ENCODE measurements at places on chromosomes 7 and 10.

GRCh38 chr7:22651036-22651435, 76.0 kb upstream of the IL6 start:
- DNase-seq = no peak

DNA sequence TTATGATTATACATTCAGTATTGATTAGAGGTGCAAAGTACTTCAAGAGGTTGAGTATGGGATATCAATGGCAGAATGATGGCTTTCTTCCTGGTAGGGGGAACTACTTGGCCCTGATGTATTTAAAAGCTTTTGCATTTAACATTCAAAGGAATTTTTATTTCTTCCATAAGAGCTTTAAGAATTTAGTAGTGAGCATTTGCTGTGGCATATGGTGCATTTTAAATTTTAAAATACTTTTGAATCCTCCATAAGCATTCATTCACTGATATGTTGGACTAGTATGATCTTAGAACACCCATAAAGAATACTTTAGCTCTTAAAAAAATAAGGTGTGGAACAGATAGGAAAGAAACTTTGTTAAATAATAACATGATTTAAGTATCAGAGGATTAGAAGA, 191.9 kb upstream of the PPP1R3A start:
- no peak for DNase-seq

DNA sequence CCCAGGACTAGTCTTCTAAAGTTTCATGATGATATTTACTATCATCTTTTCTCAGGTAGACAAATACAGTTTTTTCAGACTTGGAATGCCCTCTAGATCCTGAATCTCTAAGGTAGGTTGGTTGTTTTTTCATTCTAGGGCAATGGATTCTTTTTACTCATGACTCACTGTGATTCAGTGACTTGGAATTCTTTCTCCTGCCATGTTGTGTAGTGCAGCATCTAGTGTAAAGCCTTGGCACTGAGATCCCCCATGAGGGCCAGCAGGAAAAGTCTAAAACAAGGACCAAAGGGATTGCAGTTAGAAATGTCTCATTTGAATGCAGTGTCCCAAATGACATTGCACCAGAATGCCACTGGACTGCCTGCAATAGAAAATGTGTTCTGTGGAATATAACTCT, 430.4 kb downstream of the NEBL start:
- DNase-seq = no peak

- no peak for DNase-seq
Observed at GRCh38 chr10:92571649-92572048, 2.2 kb downstream of the IDE start.

GRCh38 chr7:85833066-85833465, 646.2 kb upstream of the SEMA3D start:
- no peak for DNase-seq

DNA sequence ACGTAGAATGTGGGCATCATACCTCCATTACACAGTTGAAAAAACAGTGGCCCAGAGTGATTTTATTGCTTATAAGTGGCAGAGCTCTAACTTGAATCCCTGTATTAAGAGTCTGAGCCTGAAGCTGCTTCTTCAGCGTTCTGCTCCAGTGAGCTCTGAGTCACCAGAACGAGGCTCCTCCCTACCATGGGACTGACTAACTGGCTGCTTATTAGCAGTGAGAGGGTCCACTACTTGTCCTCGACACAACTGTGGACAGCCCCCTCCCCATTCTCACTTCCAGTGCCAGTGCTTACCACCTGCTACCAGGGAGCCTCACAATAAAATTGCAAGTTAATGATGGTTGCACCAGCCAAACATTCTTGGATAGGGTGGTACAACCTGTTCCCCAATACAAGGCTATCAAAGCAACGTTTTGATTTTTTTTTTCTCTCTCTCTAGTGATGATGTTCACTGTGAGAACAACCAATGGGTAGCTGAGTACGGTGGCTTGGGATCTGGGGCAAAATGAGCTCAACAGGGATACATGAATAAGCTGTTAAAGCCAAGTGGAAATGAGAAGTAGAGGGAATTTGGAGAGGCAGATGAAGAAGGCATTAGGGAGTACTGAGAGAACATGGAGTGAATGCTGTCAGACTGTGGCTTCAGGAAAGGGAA, 2.7 kb upstream of the NRG3 start:
- no peak for DNase-seq

DNA sequence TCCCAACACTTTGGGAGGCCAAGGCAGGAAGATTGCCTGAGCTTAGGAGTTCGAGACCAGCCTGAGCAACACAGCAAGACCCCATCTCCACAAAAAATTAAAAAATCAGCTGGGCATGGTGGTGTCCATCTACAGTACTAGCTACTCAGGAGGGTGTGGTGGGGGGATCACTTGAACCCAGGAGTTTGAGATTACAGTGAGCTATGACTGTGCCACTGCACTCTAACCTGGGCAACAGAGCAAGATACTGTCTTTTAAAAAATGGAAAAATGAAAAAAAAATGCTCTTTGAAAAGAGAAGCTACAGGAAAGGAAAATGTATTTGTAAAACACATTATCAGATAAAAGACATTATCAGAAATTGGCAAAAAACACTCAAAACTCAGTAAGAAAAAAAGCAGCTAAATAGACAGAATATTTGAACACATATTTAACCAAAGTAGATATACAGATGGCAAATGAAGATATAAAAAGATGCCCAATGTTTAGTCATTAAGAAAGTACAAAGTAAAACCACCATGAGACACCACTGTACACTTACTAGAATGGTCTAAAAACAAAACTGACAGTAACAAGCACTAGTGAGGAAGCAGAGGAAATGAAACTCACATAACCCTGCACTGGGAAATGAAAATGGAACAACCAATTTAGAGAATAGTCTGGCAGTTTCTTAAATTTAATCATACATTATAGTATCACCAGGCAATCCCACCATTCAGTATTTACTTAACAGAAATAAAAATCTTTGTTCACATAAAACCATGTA, 40.5 kb downstream of the NRBF2 start:
- no peak for DNase-seq

DNA sequence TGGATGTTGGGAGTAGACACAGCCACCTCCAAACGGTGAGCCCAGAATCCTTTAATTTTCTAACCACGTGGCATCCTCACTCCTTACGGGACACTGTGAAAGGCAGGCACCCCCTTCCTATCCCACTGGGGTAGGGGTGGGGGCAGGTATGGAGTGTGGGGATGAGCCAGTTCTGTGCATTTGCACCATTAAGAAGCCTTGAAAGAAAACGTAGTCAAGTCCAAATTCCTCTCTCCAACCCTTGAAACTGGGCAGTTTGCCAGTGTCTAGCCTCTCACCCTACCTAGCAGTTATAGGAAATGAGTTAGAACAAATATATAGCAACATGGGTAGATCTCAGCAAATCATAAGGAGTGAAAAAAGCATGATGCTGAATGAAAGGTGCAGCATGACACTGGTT, 92.4 kb upstream of the LEP start:
- no peak for DNase-seq

DNA sequence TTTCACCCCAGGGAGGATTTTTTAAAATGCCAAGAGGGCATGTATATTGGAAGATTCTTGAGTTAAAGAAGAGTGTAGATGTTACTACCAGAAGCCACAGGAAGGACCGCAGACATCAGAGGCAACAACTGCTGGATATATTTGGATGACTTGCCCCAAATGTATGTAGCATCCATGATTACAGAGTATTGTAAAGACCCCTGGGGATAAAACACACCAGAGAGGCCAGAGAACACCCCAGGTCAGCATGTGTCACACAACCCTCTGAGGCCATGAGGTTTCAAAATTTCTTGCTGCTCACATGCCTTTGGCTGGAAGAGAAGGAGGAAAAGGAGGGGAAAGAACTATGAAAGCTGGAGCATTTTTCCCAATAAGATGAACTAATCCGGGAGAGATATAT, 108.0 kb upstream of the LSM8 start:
- DNase-seq = no peak

DNA sequence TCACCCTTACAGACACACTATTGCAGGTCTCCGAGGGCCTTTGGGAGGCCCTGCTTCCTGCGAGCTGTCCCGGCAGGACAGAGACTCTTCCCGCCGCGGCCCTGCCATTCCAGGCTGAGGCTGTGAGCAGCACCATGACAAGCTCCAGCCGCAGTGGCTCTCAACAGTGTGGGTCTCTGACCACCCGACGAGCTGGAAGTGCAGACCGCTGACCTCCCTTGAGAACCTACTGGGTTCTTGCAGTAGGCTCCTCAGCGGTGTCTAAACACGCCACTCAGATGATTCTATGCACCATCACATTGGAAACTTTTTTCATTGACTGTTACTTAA, 303.4 kb downstream of the WDR37 start:
- no peak for DNase-seq

- no peak for DNase-seq
Observed at GRCh38 chr10:124419635-124420034, 912 bp upstream of the OAT start.

DNA sequence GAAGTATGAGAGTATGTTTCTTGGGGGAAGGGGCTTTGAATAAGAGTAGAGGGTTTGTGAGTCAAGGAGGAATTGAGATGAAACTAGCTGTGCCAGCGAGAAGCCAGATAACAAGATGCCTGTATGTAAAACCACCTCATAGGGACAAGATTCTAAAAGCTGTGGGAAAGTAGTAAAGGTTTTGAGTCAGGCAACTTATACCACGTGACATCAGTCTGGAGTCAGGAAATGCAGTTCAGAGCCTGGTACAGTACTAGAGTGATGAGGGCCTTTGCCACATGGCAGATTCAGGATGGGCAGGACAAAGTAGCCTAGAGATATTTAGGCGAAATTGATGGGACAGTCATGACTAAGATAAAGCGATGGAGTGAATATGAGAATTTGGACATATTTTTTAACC, 140.2 kb upstream of the PLXDC2 start:
- DNase-seq = no peak

GRCh38 chr7:153193144-153193595, 433.6 kb downstream of the ACTR3B start:
- DNase-seq = peak; percentile 69

DNA sequence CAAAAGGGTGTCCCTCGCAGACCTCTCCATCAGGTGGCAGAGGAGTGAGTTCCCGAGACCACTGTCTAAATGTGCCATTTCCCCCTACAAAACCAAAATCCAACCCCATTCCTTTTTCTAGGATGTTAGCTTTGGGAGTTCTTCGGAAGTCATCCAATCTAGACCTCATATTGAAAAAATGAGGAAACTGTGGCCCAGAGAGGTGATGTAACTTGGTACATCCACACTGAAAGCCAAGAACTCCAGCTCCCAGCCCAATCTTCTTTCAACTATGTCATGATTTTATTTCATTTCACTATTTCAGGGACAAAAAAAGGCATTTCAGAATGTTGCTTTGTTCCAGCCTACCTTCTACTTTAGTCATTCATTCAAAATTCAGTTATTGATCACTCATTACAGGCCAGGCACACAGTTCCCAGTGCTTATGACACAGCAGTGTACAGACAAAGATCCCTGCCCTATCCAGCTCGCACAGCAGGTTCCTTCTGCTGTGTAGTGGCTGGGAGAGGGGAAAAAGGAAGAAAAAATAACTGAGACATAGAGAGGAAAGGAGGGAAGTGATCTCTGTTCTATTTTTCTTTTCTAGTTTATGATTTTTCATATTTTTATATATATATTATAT, 35.8 kb downstream of the SCRN1 start:
- DNase-seq = no peak

- DNase-seq = no peak
Observed at GRCh38 chr10:59857049-59857448, 49.3 kb downstream of the CCDC6 start.

DNA sequence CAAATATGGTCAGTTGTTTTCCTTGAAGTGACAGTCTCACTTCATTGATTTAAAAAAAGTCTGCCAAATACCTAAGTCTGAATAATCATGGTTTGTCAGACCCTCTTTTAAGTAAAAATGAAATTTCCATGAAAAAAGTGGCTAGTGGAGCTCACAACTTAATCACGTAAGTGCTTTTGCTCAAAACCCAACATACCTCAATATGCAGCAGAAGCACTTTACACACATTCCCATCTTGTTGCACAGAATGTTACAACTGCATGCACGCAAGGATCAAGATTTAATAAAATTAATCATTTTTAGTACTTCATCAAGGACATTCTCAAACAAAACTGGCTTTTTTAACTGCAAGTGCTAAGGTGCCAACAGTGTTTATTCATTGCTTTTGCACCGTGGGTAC, 21.6 kb downstream of the EZH2 start:
- no peak for DNase-seq

GRCh38 chr10:130439766-130440165, 303.6 kb downstream of the GLRX3 start:
- DNase-seq = no peak

DNA sequence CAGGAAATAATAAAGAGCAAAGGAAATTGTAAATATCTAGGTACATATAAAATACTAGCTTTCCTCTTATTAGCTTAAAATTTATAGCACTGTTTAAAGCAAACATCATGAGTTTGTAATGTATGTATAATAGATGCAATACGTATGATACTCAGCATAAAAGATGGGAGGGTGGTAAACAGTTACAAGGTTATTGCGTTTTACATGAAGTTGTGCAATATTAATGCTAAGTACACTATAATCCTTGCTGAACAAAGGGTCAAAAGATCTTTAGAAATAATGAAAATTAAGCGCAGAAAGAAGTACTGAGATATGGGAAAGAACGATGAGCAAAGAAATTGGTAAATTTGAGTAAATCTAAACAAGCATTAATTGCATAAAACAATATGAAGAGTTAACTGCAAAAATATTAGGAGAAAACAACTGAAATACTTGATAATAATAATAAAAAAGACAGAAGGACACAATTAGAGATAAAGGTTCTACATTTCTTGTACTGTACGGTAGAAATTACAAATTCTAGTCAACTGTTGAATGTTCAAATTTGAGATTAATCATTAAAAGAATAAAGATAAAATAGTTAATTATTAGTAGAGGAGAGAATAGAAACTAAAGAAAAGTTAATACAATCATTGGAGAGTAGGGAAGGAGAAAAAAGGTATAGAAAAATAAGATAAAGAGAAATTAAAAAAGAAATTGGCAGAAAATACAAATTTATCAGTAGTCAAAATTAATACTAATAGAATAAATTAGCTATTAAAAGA, 17.9 kb downstream of the C10orf67 start:
- DNase-seq = no peak

- DNase-seq = no peak
Observed at GRCh38 chr10:112587729-112588128, 140.7 kb downstream of the VTI1A start.

GRCh38 chr7:41567031-41567730, 135.7 kb downstream of the INHBA start:
- DNase-seq = no peak

- DNase-seq = no peak
Observed at GRCh38 chr7:116399819-116400218, 99.7 kb upstream of the CAV2 start.

GRCh38 chr10:112370424-112370819, 3.5 kb upstream of the ACSL5 start:
- DNase-seq = no peak

Data from HuH-7 (cell line).